ENCODE measurements at places on chromosomes 12 and 14. TPM values are rescaled to one million over a fixed set of nuclear protein-coding genes. Genes with fewer than 3 reads are reported as not detected.

Gene SERPINA10
- total RNA-seq: not detected

Gene NPFF
- total RNA-seq: not detected

Gene PMCH
- total RNA-seq: not detected

Gene FSCB
- total RNA-seq: not detected

Gene PAPLN
- total RNA-seq: 6.8 TPM

Gene KLHL33
- total RNA-seq: 0.32 TPM

Gene KRT5
- total RNA-seq: 9.4 TPM

Gene EIF2S3B
- 1.6 TPM for total RNA-seq

Gene SLC24A4
- total RNA-seq: not detected

Gene C1R
- total RNA-seq: 363 TPM

Gene LPAR5
- not detected for total RNA-seq

Gene CNTN1
- 6.7 TPM for total RNA-seq

Gene RFX4
- total RNA-seq: not detected

Gene ASCL1
- not detected for total RNA-seq

Gene MYH6
- not detected for total RNA-seq

Gene HSPB8
- 1.1 TPM for total RNA-seq

Gene ORAI1
- total RNA-seq: 7.7 TPM

Gene RXYLT1
- 16.6 TPM for total RNA-seq

Gene IL26
- total RNA-seq: not detected

Gene OR4K1
- total RNA-seq: not detected

Gene SCN8A
- total RNA-seq: 50.6 TPM

Gene KLRC1
- total RNA-seq: not detected

Gene CCDC184
- 0.97 TPM for total RNA-seq

Gene TOMM20L
- not detected for total RNA-seq

Gene MYL2
- total RNA-seq: not detected

Gene ARHGAP5
- 88.9 TPM for total RNA-seq

Gene DAO
- not detected for total RNA-seq

Gene SBNO1
- 25.4 TPM for total RNA-seq

Gene AICDA
- total RNA-seq: not detected

Gene GLIPR1L1
- total RNA-seq: not detected

Gene COX8C
- not detected for total RNA-seq

Gene COQ6
- 13.0 TPM for total RNA-seq

Gene GLIPR1L2
- 0.16 TPM for total RNA-seq

Gene HCAR3
- not detected for total RNA-seq

Gene MEG3
- 262 TPM for total RNA-seq

Gene INSM2
- total RNA-seq: not detected

Gene DEPDC4
- 0.49 TPM for total RNA-seq

Gene EMC9
- total RNA-seq: 8.3 TPM

Gene TSPAN19
- total RNA-seq: not detected

Measured in hair follicle dermal papilla cell (primary cell).